Ovary (tissue), 10 donors: ENCODE measurements at places on chromosomes 6 and 20. TPM values are rescaled to one million over a fixed set of nuclear protein-coding genes. Genes with fewer than 3 reads are reported as not detected.

DNA sequence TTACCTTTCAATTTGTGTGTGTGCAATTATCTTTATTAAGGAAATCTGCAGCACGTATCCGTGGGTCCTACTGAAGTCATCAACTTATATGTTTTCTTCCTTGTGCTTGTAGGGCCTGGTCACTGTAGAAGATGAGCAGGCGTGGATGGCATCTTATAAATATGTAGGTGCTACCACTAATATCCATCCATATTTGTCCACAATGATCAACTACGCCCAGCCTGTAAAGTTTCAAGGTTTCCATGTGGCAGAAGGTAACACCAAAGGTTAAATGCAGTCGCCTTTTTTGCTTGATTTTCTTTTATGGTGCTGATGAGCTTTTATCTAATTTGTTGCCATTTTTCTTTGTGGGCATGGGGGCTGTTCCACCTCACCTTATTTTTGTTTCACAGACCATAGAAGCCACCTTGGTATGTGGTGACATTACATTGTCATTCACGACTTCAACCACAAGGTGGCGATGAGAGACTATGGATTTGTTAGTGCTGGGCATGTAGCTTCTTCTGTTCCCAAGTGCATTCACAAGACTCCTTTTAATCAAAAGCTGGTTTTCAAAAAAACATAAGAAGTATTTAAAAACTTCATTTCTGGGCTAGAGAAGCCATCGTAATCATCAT lies 106.5 kb upstream of the LAMP5 start:
- peak; percentile 26 for DNase-seq

GRCh38 chr20:25038591-25039015 lies 19.3 kb downstream of the ACSS1 start:
- no peak for DNase-seq

The MOG gene
- polyA plus RNA-seq = 0.05 TPM

GRCh38 chr20:23520185-23520584 lies 29.3 kb downstream of the CST8 start:
- no peak for DNase-seq

DNA sequence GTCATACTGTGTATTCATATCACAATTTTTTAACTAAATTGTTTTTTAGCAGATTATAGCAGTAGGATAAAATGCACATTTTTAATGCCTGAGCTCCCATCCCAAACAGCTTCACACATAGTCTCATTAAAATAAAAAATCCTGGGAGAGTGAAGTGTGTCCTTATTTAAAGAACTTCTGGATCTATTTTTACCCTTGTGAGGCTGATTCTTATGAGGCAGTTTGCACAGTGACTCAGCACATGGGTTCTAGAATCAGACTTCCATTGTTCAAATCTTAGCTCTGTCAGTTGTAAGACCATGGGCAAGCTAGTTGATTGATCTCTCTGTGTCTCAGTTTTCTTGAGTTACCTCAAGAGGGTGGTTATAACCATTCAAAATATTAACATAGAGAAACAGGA lies 72.3 kb downstream of the MACROD2 start:
- DNase-seq = no peak

DNA sequence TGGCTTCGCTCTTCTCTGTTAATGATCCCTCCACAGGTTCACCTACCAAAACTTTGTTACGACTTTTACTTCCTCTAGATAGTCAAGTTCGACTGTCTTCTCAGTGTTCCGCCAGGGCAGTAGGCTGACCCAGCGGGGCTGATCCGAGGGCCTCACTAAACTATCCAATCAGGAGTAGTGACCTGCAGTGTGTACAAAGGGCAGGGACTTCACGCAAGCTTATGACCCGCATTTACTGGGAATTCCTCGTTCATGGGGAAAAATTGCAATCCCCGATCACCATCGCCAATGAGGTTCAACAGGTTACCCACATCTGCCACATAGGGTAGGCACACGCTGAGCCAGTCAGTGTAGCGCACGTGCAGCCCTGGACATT lies 771.4 kb upstream of the DEFB115 start:
- DNase-seq = no peak

DNA sequence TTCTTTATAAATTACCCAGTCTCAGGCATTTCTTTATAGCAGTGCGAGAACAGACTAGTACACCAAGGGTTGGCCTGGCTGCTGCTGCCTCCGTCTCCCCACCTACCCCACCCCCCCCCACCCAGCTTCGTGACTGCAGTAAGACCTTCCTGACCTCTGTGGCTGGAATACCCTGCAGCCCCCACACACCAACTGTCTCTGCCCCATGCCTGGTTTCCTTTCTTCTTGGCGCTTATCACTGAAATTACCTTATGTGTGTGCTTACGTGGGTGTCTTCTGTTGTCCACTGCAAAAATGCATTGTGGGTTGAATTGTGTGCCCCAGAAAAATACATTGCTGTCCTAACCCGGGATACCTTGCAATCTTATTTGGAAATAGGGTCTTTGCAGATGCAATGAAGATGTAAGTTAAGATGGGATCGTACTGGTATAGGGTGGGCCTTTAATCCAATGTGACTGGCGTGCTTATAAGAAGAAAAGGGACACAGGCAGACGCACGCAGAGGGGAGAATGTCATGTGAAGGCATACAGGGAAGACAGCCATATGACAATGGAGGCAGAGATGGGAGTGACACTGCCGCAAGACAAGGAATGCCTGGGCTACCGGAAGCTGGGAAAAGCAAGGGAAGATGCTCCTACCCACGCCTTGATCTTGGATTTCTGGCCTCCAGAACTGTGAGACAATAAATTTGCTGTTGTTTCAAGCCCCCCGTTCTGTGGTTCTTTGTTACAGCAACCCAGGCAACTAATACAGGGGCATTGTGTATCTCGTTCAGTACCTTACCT lies 15.4 kb downstream of the SYNJ2 start:
- no peak for DNase-seq

- no peak for DNase-seq
These were observed 213.3 kb downstream of the AKAP7 start for GRCh38 chr6:131348572-131348971.

- no peak for DNase-seq
These were observed 3.5 kb upstream of the HTR1B start for GRCh38 chr6:77466451-77467437.

The BANF2 gene
- polyA plus RNA-seq = not detected

DNA sequence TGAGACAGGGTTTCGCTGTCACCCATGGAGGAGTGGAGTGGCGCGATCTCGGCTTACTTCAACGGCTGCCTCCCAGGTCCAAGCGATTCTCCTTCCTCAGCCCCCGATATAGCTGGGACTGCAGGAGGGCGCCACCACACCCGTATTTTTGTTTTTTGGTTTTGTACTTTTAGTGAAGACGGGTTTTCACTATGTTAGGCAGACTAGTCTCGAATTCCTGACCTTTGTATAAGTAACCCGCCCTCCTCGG lies 115.4 kb upstream of the BTN3A2 start:
- DNase-seq = no peak
